NCI-H1105 (cell line): ENCODE measurements at places on chromosomes 1 and 21.

- DNase-seq = no peak
These were observed 190.2 kb upstream of the BRINP3 start for GRCh38 chr1:190667914-190668313.

DNA sequence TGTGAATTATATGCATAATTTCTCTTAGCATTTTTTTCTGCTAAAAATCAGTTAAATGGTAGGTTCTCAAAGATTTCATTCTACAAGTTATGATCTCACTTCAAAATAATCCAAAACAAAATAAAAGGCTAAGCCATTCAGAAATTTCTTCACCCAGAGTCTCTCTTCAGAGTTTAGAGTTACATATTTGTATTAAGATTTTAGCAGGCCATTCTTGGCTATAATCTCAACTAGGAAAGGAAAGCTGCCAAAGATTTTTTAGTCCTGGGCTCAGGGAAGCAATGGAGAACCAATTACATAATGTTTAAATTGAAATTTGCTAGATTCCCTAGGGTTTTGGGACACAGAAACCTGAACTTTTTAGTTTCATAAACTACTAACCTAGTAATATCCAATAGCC lies 245.0 kb downstream of the USH2A start:
- no peak for DNase-seq

DNA sequence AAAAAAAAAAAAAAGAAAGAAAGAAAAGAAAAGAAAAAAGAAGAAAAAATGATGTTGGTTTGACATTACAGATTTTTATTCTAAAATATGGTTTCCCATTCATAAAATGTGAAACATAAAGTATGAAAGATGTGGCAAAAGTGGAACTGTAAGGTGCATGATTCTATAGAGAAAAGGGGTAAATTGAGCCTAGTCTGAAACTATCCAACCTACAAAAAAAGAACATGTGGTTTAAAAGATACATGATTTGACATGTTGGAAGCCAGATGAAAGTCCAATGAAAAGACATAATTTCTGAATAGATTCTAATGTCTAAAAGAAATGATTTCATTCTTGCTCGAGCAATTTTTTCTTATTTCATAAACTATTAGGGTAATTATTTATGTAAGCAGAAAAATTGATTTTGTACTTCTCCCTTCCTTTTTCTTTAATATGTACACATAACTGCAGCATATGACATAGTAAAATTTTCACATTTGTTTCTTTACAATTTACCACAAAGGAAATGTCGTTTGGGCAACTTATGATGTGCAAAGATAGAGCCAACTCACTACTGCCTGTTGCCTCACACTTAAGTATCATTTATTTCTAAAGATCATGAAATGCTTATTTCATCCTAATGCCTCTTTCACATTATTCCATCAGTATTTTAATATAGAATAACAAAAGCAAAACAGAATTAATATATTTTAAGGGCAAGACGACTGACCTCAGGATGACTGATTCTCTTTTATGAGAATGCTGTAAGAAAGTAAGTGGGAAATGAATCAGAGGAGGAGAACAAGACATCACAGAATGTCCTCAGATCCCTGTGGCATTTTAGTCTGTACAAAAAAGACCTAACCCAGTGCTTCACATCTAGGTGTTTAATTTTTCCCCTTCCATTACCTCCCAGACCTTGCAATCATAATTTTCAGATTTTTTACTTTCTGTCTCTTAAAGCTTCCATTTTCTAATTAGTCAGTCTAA lies 165.8 kb upstream of the HMCN1 start:
- DNase-seq = no peak

GRCh38 chr1:6351480-6352137 lies 42.0 kb downstream of the ACOT7 start:
- peak; percentile 78 for DNase-seq

DNA sequence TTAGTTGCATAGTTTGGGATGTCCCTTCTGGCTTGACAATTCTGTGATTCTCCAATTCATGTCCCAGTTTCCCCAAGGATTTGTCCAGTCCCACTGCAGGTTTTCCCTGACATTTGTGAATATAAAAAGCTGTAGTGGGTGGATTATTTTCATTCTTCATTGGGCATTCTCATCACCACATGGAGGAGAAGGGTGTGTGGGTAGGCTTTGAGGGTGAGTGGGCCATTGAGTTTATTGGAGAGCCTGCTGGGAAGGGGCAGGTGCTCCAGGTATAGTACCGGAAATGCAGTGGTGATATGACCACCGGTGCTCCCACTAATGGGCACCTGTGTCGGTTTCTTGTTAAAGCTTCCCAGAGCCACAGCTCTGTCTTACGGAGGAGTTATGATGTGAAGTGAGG lies 74.5 kb downstream of the CNIH3 start:
- DNase-seq = no peak

- no peak for DNase-seq
These were observed 6.8 kb downstream of the PRXL2B start for GRCh38 chr1:2593251-2593878.

- no peak for DNase-seq
These were observed 61.3 kb downstream of the ROR1 start for GRCh38 chr1:63835128-63835527.

DNA sequence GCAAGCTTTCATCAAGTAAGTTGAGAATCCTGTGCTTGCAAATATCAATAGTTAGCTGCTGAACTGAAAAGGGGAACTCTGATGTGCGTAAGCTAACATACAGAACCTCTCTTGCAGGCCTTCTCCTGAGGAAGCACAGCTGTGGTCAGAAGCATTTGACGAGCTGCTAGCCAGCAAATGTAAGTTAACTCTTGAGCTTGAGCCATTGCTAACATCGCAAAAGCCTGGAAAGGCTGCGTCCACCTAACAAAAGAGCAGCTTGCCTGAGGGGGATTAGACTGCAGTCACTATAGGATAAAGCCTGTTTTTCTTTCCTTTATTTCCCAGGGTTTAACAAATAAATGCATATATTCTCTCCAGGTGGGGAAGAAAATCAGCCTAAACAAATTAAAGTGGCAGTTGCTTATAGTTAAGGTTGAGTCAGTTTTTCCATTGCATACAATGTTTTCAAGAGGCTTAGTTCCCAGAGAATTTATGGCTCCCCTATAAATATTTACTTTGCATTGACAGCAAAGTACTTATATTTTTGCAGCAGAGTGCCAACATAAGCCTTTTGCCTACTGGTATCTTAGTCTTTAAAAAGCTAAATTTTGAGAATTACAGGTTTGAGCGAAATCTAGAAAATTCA lies 1.5 kb downstream of the RGS2 start:
- no peak for DNase-seq

DNA sequence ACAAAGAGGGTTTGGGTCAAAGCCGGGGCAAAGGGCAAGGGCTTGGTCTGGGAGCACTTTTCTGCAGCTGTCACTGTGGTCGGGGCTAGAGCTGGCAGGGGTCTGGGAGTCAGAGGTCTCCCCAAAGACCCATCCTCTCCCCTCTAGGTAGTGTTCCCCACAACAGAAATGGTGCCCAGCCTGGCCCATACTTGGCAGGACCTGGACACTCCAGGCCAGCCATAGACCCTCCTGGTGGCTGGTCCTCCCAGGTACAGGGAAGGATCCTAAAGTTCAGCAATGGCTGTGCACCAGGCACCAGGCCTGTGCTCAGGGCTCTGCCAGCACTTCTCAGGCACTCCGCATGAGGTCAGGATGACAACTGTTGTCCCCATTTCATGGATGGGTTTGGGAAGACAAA lies 11.0 kb downstream of the ESPN start:
- DNase-seq = no peak

DNA sequence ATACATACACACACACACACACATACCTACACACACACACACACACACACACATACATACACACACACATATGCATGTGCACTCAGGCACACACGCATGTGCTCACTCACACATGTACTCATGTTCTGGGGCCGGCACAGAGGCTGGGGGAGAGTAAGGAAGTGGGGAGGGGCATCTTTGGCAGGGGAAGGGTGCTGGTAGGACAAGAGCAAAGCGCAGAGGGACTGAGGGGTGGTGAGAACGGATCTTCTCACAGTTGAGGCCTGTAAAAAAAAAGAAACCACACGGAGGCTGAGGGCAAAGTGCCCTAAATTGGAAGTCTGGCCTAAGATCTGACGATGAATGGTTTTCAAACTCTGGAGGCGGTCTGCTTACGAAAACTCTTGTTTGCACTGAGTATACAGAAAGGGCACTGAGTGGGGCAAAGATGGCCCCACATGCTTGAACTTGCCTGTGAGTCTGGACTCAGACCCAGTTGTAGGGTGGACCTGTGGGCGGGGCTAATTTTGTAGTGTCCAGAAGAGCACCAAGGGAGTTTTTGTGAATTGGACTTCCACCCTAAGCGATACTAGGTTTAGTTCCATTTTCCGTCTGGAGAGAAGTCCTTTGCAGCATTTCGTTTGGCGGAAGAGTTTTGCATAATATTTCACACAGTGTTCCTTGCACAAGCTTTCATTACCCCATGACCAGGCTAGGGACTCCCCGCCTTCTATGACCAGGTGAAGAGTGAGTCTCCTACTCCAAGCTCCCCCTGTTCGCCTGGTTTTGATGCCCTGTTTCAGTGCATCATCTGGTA lies 79.3 kb upstream of the LYST start:
- no peak for DNase-seq

GRCh38 chr1:17833661-17834501 lies 78.7 kb downstream of the ACTL8 start:
- no peak for DNase-seq

GRCh38 chr1:167219194-167219593 lies 1.5 kb upstream of the POU2F1 start:
- peak; percentile 14 for DNase-seq

DNA sequence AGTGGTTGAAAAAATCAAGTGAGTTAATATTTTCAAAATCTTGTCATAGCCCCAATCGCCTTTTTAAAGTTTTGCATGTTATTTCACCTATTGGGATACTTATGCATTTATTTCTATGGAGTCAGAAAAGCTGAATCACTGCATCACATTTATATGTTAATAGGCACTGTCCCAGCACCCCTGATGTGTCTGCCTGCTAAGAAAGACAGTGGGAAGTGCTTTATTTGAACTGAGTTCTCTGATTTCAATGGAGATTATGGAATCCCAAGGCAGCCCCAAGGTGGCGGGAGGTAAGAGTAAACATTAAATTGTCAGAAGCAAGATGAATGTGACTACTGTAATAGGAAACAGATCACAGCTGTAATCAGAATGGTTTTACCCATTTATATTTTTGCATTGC lies 2225.7 kb downstream of the NCAM2 start:
- no peak for DNase-seq

- DNase-seq = no peak
These were observed 7.9 kb upstream of the SH3GLB1 start for GRCh38 chr1:86696522-86696921.

GRCh38 chr1:9422321-9422720 lies 116.9 kb upstream of the SLC25A33 start:
- no peak for DNase-seq

- no peak for DNase-seq
These were observed 247.0 kb upstream of the LYPLAL1 start for GRCh38 chr1:218926631-218927030.

DNA sequence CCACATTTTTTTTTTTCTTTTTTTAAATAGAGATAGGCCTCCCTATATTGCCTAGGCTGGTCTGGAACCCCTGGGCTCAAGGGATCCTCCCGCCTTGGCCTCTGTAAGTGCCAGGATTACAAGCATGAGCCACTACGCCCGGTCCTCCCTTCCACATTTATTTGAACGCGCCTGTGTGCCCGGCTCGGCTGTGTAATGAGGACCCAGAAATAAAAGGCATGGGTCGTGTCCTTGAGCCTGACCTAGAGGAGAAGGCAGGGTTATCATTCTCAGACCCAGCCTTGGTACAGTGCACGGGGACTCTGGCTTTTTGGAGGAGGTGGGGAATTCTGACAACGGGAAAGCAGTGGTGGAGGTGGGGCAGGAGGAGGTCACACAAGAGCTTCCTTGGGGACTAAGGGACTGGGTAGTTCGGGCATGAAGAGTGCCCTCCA lies 841 bp downstream of the CENPF start:
- no peak for DNase-seq

- DNase-seq = no peak
These were observed 9.8 kb upstream of the F5 start for GRCh38 chr1:169595764-169596711.

DNA sequence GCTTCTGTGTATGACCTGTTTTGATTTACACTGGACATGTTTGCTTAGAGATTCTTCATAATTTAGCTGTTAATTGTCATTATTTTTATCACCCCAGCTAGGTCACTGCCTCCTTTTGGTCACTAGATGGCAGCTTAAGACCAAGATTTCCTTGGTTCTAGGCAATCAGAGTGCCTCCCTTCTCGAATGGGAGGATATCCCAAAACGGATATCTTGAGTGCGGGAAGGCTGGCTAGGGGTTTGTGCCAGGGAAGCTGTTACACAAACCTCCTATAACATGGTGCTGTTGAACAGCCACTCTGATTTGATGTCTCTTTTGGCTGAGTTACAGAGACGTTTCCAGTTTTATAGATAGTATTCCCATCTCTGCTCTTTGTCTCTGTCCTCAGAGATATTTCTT lies 283.5 kb downstream of the S1PR1 start:
- DNase-seq = peak; percentile 66

- no peak for DNase-seq
These were observed 116.9 kb downstream of the EDEM3 start for GRCh38 chr1:184637664-184638240.

GRCh38 chr1:21524686-21525339 lies 15.6 kb downstream of the ALPL start:
- no peak for DNase-seq

GRCh38 chr1:16413191-16413590 lies 24.0 kb downstream of the SPATA21 start:
- DNase-seq = no peak
